ENCODE measurements at places on chromosomes 4 and X.

DNA sequence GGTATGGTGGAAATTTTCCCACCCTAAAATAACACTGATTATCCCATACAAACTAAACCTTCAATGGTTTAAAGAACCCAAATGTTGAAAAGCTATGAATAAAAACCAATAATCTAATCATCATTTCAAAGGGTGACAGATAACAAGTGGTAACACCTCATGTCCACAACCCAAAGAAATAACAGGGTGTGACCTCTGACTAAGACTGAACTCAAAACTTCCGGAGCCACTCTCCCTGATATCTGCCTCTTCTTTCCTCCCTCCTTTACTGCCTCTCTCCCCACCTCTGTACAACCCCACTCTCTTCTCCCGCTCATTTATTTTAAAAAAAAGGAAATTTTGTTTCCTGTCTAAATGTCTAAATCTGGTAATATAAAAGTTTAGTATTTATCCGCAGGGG lies 11.5 kb downstream of the FBXW7 start:
- DNase-seq = no peak

DNA sequence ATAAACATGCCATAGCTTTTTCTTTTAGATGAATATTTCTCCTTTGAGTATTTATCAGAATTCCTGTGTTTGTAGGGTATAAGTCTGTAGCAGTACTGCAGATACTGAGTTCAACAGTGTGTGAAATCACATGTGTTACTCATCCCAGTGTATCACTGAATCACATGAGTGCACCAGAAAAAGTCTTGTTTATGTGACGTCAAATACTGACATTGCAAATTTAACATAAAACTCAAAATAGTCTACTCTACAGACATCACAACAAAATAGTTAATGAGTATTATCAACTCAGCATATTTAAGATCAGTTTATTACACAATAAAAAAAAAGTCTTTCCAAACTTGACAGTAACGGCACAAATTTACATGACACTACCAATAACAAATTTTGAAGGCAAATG lies 221.3 kb downstream of the DCTD start:
- DNase-seq = no peak

GRCh38 chrX:75118296-75118695 lies 37.8 kb downstream of the ABCB7 start:
- DNase-seq = no peak

GRCh38 chr4:79209822-79210635 lies 115.8 kb downstream of the NAA11 start:
- no peak for DNase-seq

- DNase-seq = no peak
Observed at GRCh38 chr4:42123071-42123644, 29.3 kb downstream of the BEND4 start.

GRCh38 chr4:188603646-188604045 lies 464.4 kb downstream of the TRIML1 start:
- no peak for DNase-seq

DNA sequence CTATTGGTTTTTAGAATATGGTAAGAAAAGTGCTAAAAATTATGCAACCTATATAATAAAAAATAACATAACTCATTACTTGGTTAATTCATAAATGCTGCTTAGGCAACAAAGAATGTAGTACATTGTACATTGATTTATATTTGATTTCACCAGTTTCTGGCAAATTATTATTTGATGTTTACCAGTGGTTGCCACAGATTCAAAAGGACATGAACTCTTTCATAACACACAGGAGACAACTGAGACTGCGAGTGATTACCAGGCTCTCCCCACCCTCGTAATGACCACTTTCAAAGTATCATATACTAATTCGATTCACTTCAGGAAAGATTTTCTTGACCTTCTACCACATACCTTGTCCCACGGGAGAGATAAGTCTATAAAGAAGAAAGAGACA lies 158.5 kb downstream of the NR3C2 start:
- DNase-seq = no peak

DNA sequence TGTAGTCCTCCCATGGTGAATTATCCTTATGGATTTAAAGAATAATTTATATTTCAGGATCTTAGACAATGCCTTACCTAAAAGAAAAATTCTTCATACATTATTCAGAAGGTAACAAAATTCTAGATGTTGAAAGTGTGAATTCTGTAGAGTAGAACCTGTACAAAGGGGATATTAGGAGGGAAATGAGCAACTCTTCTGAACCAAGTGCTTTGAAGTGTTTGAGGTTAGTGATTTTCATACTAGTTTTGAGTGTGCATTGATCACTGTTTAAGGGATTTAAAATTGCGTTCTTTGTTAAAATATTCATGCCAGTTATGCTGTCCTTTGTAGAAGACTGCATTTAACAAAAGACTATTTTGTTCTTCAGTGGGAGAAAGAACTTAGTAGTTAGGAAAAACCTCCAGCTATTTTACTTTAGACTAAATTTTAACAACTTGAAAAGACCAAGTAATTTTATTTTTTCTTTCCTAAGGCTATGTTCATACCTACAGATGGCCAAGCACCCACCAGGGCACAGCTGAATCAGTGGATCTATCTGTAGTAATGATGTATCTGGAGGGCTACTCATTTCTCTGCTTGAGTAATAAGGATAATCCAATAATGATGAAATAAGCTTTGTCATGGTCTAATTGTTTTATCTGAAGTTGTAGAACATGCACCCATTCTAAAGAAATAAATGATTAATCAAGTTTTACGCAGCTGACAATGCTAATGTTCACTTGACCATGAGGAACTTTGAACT lies 134.3 kb upstream of the RPS6KA6 start:
- no peak for DNase-seq

Data from WERI-Rb-1 (cell line).